Fibroblast of pulmonary artery (primary cell): ENCODE measurements at places on chromosomes 11 and 22.

DNA sequence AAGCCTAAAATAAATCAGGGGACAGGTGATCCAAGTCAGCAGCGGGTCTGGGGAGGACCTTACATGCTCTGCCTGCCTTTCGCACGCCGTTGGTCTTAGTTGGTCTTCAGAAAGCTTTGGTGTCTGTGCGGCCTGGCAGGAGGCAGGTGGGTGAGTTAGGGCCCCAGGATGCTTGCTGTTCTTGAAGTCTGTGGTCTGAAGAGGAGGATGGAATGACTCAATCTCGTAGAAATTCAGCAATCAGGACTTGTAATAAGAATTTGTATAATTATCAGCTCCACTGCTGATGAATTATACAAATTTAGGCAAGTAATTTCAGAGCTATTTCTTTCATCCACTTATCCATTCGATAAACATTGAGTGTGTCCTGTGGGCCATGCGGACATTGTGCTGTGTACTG lies 138.5 kb downstream of the FEZ1 start:
- DNase-seq = no peak

DNA sequence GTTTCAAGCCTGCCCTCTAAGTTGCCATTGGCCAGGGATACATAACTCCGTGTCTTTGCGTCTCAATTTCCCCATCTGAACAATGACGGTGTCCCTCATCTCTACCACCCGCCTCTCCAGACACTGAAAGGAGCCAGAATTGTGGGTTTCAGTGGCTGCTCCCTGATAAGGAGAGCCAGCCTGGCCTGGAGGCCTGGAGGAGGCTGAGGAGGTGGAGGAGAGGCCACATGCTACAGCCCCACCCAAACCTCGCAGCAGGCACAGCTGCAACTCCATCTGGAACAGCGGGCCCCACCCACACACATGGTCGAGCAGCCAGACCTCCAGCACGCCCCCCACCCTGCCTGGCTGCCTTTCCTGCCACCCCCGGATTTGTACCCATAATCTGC lies 34.4 kb upstream of the CD82 start:
- no peak for DNase-seq

GRCh38 chr11:79697905-79698304 lies 257.1 kb upstream of the TENM4 start:
- DNase-seq = no peak

- DNase-seq = no peak
These were observed 6.8 kb upstream of the CHRM1 start for GRCh38 chr11:62928011-62928410.

GRCh38 chr11:61533401-61533800 lies 24.9 kb downstream of the LRRC10B start:
- DNase-seq = no peak

DNA sequence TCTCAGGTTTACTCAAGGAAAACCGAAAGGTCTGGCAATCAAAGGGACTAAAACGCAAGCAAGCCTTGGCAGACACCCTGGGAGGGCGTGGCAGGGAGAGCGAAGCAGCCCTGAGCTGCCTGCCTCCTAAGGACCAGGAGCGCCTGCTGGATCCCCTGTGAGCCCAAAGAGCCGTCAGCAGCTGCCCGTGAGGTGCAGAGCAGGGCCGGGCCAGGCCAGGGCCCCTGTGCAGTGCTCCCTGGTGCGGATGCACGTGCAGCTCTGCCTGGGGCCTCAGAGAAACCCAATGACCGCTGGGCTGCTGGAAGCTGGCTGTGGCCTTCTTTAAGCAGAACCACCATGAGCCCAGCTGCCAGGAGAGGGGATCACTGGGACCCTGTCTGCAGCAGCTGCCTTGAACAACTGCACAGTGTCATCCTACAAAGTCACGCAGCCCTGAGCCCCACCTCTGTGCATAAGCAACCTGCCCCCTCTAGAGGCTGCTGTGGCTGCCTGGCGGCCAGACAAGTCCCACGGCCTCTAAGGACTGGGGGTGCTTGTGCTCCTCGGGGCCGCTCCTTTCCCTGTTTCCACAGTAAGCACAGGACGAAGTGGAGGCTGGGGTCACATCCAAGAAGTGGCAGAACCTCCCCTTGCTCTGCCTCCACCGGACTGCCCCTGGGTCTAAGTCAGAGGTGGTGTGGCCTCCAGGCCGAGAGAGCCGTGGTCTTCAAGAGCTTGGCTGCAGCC lies 29.1 kb upstream of the COMT start:
- no peak for DNase-seq

GRCh38 chr11:63142459-63142858 lies 1.6 kb downstream of the SLC22A24 start:
- DNase-seq = no peak

GRCh38 chr22:23218053-23218866 lies 38.0 kb downstream of the BCR start:
- DNase-seq = no peak

DNA sequence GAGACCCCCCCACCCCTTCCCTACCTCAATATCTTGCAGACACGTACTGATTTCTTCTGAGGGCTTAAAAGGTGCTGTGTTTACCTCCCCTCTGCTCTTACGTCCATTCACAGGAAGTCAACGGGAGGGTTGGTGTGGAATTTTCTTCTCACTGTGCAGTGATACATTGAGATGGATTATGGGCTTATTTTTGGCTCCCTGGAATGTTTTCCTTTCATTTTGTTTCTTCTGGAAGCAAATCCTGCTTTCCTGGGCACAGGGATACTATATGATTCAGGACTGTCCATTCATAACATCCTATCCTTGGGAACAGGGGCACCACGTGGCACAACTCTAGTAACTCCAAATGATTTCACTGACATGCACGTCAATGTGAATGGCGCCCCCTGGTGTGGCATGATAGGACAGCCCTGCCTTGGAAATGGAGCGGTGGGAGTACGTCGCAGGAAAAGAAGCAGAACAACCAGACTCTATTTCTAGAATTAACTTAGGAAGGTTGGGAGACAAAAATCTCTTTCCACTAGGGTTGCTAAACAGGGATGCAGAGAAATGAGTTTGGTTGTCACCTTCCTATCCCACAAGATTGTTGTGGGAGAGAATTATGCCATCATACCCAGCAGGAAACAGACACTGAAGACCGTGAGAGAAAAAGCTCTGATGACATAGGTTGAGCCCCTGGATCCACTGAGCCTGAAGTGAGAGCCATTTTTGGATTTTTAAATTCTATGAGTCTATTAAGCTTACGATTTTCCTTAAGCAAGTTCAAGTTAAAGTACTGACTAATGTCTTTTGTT lies 146.5 kb upstream of the RAG2 start:
- DNase-seq = peak; percentile 69

GRCh38 chr11:45765107-45765668 lies 39.8 kb upstream of the SLC35C1 start:
- DNase-seq = no peak

DNA sequence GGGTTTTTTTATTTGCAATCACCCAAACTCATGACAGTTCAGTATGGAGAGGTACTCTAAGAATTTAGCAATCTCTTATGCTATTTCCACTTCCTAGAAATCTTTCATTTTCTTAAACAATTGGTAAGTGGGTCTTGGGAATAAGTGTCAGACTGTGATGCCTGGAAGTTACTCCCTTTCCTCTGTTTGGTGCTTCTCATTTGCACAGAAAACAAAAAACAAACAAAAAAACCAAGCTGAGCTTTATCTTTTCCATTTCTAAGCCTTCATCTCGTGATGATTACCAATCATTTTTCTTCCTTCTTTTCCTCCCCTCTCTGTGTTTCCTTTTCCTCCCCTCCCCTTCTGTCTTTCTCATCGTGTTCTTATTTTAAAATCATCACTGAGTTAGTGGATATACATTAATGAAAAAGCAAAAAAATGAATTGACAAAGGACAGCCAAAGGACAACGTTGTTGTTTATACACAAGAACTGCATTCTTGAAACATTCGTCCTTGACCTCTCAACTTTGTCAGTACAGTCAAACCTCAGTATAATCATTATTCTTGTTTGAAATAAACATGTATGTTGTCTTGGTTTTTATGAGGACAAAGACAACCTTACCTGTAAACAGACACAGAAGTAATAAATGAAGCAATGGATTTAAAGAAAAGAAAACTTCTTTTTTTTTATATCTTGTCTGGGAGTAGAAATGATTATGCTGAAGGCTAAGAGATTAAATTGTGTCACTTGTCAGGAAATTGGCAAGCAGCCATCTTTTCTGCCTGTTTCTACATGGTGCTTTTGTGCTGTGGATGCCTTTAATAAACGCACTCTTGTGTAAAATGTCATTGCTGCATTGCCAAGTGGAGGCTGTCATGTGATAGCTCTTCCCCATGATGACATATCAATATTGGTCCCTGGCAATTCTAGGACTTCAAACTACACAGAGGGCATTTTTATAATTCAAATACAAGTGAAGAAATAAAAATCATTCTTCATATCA lies 803.2 kb upstream of the CCDC90B start:
- peak; percentile 11 for DNase-seq

- peak; percentile 62 for DNase-seq
These were observed 31.8 kb downstream of the FEZ1 start for GRCh38 chr11:125464270-125464662.

GRCh38 chr22:31247726-31248125 lies 35.6 kb downstream of the LIMK2 start:
- no peak for DNase-seq

- DNase-seq = peak; percentile 82
These were observed 18.1 kb upstream of the SCGB1A1 start for GRCh38 chr11:62400760-62401159.

DNA sequence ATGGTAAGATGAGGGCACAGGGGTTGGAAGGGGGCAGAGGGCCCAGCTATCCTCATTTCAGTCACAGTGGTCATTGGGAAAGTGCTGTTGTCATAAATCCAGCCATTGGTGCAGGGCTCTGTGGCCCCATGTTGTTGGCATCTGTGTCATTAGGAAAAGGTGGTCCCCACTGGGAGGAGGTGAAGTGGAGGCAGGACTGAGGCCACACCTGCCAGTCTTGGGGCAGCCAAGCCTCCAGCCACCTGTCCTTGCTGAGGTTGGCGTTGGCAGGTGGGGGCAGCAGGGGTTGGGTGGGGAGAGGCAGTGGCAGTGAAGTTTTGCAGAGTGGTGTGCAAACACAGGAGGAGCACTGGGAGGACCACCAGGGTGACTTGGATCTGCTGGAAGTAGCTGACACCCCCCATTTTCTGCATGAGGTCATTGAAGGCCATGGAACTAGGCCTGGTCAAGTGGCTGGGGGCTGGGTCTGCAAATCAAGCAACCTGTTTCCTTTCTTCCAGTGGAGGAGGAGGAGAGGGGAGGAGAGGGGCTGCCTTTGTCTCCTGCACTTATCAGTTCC lies 25.3 kb downstream of the SLC22A6 start:
- DNase-seq = no peak

DNA sequence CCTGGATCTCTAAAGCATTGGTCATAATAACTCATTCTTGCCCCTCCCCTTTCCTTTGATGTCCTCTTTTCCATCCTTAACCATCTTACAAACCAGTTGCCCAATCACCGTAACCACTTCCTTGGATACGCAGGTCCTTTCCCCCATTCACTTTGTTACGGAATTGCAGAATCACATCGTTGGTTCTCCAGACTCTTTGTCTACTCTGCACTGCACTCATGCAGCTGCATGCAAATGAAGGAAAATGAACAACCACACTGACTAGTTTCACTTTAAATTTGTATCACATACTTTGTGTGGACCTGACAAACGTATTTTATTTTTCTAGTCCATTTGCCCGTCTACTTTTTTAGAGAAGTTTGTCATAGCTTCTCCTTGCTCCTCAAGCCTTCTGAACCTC lies 69.9 kb downstream of the SLC5A12 start:
- no peak for DNase-seq

- no peak for DNase-seq
These were observed 133.7 kb downstream of the SBF2 start for GRCh38 chr11:10160350-10160749.

GRCh38 chr22:30866216-30866615 lies 102.4 kb downstream of the MORC2 start:
- DNase-seq = no peak

- DNase-seq = peak; percentile 31
These were observed 230.0 kb downstream of the SOX6 start for GRCh38 chr11:16126362-16126761.

- peak; percentile 5 for DNase-seq
These were observed 19.7 kb downstream of the P2RX3 start for GRCh38 chr11:57357856-57358255.

GRCh38 chr11:61102667-61103571 lies 630 bp downstream of the CD5 start:
- DNase-seq = no peak

GRCh38 chr11:128852327-128853023 lies 14.6 kb downstream of the KCNJ1 start:
- no peak for DNase-seq

DNA sequence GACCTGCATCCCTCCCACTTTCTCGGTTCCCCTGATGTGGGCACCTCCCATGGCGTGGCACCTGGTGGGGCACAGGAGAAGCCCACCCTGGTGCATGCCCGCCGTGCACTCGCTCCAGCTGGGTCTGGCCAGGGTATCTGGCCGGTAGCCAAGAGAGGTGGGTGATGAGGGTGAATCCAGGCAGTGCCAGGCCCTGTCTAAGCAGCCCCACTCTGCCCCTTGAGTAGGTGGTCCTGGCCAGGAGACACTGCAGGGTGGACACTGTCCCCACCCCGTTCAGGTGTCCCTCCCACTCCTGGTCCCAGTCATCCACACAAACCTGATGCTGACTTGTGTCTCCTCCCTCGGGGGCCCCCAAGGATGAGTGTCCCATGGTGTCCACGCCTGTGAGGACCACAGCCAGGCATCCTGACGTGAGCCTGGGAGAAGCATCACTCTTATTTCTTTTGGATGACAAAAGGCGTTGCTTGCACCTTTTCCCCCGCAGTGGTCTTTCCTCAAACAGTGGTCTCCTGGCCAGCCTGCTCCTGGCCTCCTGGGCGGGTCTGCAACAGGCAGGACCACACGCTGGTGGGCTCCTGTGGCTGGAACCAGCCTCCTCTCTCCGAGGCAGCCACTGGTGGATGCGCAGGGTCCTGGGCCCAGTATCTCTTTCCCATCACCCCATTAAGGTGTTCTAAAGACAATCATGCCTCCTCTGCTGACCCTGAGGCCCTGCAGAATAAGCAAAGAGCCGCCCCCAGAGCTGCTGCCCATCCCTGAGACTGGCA lies 922.3 kb downstream of the BRD1 start:
- no peak for DNase-seq

- DNase-seq = no peak
These were observed 2.9 kb upstream of the SMIM38 start for GRCh38 chr11:69152733-69153421.
